ENCODE measurements at places on chromosomes 2 and 18. TPM values are rescaled to one million over a fixed set of nuclear protein-coding genes. Genes with fewer than 3 reads are reported as not detected.

The EPB41L3 gene
- total RNA-seq = 44.6 TPM

The SERPINE2 gene
- total RNA-seq = 27.3 TPM

- H3K4me3 ChIP-seq = no peak overlapping the region
- H3K36me3 ChIP-seq = no peaks in the 10 kb centered on the region
- no peak for DNase-seq
- H3K4me1 ChIP-seq = no peaks in the 10 kb centered on the region
- no peak overlapping the region for H3K27ac ChIP-seq
- H3K27me3 ChIP-seq = no peaks in the 10 kb centered on the region
Observed at GRCh38 chr2:140836826-140837225, 1294.0 kb downstream of the LRP1B start.

DNA sequence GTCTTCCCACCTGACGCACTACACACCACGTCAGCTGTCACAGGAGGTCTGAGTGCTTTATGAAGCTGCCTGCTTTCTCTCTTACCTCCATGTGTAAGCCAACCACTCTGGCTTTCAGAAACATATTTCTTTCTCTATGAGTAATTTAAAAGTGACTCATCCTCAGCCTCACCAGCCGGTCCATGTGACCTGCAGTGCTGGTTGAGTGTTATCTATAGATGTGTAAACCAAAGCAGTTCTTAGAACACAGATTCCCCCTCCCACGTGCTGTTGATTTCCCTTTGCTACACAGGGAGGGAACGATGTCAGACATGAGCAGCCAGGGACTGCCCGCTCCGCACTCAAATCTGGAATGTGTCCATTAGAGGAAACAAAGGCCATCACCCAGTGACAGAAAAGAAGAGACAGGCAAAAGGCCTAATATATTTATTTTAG, 157.8 kb downstream of the BCL2 start:
- H3K36me3 ChIP-seq = no peaks in the 10 kb centered on the region
- H3K4me3 ChIP-seq = no peak overlapping the region
- peak overlapping the region; percentile 48 for H3K27ac ChIP-seq
- DNase-seq = no peak

The CABYR gene
- 1.6 TPM for total RNA-seq

GRCh38 chr18:10245846-10246175, 208.6 kb upstream of the APCDD1 start:
- H3K36me3 ChIP-seq = no peaks in the 10 kb centered on the region
- H3K4me1 ChIP-seq = no peaks in the 10 kb centered on the region
- no peak for DNase-seq
- H3K27me3 ChIP-seq = no peaks in the 10 kb centered on the region

DNA sequence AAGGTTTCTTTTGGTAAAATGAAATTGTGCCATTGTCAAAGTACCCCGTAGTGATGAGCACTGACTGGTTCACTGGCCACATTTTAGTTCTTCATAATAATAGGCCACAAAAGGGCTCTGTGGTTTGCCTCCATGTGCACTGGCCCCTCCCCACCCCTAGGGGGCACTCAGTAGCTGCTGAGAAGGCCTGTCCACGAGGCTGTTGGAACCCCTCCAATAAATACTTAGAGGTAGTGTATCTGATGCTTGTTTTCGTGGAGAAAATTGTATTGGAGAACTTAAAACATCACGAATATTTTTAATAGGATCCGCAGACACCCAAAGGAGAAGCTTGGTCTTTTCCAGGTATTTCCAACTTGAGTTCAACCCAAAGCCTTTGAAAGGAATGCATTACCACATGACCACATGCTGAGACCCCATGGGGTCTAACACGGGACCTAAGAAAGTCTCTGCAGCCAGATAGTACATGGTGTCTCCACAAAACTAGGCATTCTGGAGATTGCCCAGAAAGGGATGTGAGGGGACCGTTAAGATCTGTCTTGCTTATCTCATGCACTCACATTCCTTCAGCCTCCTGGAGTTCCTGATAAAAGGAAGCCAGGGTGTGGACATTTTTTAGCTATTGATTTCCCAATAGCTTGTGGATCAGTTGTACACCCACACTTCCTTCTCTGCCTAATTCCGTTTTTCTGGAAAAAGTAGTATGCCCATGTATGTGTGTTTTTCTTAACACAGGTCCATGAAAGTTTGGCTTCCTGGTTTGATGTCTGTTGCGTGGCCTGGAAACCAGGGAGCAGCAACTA, 28.5 kb upstream of the NOSTRIN start:
- no peak overlapping the region for H3K4me3 ChIP-seq
- H3K27ac ChIP-seq = no peak overlapping the region
- H3K27me3 ChIP-seq = no peaks in the 10 kb centered on the region
- no peaks in the 10 kb centered on the region for H3K4me1 ChIP-seq
- H3K36me3 ChIP-seq = no peaks in the 10 kb centered on the region
- DNase-seq = no peak

The VWC2L gene
- 0.09 TPM for total RNA-seq

DNA sequence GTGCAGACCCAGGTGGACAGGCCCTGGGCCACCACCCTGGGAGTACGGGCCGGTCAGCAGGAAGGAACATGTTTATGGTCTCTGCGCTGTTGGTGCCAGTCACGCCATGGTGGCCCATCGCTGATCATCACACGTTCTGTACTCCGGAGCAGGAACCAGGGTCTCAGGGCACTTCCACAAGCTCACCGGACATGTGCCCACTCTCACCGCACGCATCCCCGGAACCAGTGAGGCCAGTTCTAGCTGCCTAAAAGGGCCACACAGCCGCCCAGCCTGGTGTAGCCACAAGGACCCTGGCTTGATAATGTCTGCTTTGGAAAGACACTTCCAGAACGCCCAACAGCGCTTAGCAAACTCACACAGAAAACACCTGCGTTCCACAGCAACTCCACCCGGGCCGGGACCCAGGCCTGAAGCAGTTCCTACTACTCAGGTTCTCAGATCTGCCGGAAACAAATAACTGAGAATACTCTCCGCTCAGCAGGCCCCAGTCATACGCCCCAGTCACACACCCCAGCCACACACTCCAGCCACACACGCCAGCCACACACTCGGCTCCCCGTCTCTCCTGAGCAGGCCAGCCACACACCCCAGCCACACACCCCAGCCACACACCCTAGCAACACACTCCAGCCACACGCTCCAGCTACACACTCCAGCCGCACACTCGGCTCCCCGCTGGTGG, 123.3 kb downstream of the HDAC4 start:
- no peaks in the 10 kb centered on the region for H3K27me3 ChIP-seq
- no peak for DNase-seq
- H3K4me3 ChIP-seq = no peak overlapping the region
- no peak overlapping the region for H3K27ac ChIP-seq
- H3K4me1 ChIP-seq = no peaks in the 10 kb centered on the region
- H3K36me3 ChIP-seq = no peaks in the 10 kb centered on the region

DNA sequence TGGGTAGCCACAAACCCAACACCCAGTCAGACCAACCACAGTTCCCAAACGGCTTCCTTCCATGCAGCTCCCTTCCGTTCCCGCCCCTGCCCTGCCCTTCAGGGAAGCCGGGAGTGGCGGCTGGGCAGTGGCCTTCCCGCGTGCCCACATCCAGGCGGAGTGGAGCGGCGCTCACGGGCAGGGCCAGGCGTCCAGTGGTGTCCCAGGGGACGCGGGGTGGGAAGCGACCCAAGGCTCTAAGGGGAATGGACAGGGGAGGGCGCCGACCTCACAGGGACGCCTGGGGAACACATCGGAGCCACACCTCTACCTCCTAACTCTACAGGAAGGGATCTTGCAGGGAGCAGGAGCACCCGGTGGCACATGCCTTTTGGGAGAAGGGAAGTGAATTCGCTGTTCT, 225.9 kb upstream of the MGAT5 start:
- no peak for DNase-seq
- no peak overlapping the region for H3K4me3 ChIP-seq
- no peaks in the 10 kb centered on the region for H3K36me3 ChIP-seq
- H3K4me1 ChIP-seq = no peaks in the 10 kb centered on the region

GRCh38 chr18:24734058-24734457, 273.6 kb downstream of the HRH4 start:
- no peak overlapping the region for H3K4me3 ChIP-seq
- H3K27ac ChIP-seq = no peak overlapping the region
- no peaks in the 10 kb centered on the region for H3K4me1 ChIP-seq
- H3K36me3 ChIP-seq = no peaks in the 10 kb centered on the region
- no peak for DNase-seq

DNA sequence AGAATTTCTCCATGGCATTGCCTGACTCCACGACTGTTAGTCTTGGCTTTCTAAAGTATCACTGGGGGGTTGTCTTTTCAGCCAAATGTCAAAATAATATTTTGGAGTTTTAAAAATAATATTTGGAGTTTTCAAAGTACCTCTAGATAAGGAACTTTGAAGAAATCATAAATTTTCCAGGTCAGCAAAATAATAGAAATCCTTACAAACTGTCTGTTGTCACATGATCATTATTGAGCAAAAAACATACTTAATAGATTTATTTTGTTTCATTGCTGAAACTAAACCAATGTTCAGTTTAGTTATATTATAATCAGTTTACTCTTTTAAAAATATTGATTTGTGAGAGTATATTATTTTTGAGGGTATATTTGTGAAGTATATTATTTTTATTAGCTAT, 85.7 kb downstream of the APLF start:
- DNase-seq = no peak
- H3K4me1 ChIP-seq = no peaks in the 10 kb centered on the region
- no peaks in the 10 kb centered on the region for H3K36me3 ChIP-seq
- H3K27ac ChIP-seq = no peak overlapping the region

- no peaks in the 10 kb centered on the region for H3K36me3 ChIP-seq
- no peak for DNase-seq
- H3K27ac ChIP-seq = no peak overlapping the region
- H3K4me3 ChIP-seq = no peak overlapping the region
Observed at GRCh38 chr2:98487806-98488189, 43.1 kb downstream of the INPP4A start.

GRCh38 chr2:189576396-189576795, 4.2 kb downstream of the SLC40A1 start:
- H3K27ac ChIP-seq = no peak overlapping the region
- H3K4me1 ChIP-seq = peaks cover 42% of the 10 kb centered on the region
- no peak for DNase-seq
- H3K4me3 ChIP-seq = peak overlapping the region; percentile 46

The TLX2 gene
- not detected for total RNA-seq

GRCh38 chr2:68237404-68237803, 14.9 kb downstream of the PPP3R1 start:
- H3K4me1 ChIP-seq = peaks cover 4% of the 10 kb centered on the region
- H3K4me3 ChIP-seq = no peak overlapping the region
- no peak overlapping the region for H3K27ac ChIP-seq
- no peak for DNase-seq

DNA sequence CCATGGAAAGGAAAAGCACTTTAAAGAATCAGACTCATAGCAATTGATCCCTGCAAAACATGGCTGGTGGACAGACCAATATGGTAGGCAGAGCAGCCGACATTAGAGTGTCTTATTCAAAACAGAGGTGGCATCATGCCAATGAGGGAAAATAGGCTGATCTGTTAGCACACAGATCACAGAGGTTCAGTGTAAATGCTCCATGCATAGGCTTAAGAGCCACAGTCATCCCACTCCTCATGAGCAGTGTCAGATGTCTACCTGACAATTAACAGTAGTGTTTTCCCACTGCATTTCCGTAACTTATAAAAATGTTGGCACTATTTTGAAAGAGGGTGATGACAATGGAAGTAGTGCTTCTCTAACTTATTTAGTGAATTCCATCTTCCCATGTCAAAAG, 86.7 kb downstream of the SPATS2L start:
- no peaks in the 10 kb centered on the region for H3K27me3 ChIP-seq
- H3K4me1 ChIP-seq = peaks cover 2% of the 10 kb centered on the region
- no peak overlapping the region for H3K27ac ChIP-seq
- H3K4me3 ChIP-seq = no peak overlapping the region
- DNase-seq = no peak
- peaks cover 8% of the 10 kb centered on the region for H3K36me3 ChIP-seq

DNA sequence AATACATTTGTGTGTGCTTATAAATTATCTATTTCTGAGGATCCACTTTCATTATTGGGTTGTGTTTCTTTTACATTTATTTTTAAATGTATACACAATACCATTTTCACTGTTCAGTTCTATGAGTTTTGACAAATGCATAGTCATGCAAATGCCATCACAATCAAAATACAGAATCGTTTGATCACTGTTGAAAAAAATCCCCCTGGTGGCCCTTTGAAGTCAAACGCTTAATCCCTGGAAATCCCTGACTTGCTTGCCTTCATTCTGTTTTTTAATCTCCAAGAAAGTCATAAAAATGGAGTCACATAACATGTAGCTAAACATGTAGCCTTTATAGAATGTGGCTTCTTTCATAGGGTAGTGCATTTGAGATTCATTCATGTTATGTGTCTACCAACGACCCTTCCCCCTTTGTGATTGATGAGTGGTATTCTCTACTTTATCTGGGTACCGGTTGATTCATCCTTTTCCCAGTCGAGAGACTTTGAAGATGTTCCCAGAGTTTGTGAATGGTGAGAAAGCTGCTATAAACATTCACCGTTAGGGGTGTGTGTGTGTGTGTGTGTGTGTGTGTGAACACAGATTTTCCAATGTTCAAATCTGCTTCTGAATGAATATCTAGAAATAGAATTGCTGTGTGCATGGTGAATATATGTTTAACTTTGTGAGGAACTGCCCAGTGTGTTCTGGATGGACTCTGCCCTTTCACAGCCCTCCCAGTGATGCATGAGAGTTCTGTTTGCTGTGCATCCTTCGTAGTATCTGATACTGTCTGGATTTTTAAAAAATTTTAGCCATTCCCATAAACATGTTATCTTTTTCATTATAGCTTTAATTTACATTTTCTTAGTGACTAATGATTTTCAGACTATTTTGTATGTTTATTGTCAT, 173.6 kb downstream of the GALR1 start:
- H3K4me1 ChIP-seq = no peaks in the 10 kb centered on the region
- DNase-seq = no peak
- H3K36me3 ChIP-seq = no peaks in the 10 kb centered on the region
- H3K27me3 ChIP-seq = no peaks in the 10 kb centered on the region
- no peak overlapping the region for H3K27ac ChIP-seq

The FOXI3 gene
- total RNA-seq = not detected

Data from kidney (tissue), 22 donors.